ENCODE measurements at places on chromosomes 11 and 22.
A peak's percentile ranks its signal among the peaks of the same experiment; 100 is the strongest.

- DNase-seq, result no peak
Measured at GRCh38 chr11:130945896-130946295, 29.6 kb upstream of the SNX19 start.

DNA sequence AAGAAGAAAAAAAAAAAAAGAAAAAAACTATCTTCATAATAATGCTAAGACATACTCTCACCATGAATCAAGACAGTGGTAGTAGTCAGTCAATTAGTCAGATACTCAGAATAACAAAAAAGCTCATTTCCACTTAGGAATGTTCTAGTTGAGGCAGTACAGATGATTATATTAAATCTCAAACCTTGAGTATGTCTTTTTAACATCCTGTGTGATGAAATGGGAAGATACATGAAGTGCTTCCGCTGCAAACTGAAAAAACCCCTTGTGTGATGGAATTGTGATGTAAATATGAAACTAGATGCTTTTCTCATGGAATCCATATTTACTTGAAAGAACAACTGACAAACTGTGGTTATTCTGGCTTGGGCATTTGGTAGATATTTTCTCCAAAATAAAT lies 13.7 kb downstream of the AMOTL1 start:
- no peak for DNase-seq

GRCh38 chr11:65663639-65664200 lies 1.0 kb upstream of the RELA start:
- DNase-seq, result peak; percentile 58

DNA sequence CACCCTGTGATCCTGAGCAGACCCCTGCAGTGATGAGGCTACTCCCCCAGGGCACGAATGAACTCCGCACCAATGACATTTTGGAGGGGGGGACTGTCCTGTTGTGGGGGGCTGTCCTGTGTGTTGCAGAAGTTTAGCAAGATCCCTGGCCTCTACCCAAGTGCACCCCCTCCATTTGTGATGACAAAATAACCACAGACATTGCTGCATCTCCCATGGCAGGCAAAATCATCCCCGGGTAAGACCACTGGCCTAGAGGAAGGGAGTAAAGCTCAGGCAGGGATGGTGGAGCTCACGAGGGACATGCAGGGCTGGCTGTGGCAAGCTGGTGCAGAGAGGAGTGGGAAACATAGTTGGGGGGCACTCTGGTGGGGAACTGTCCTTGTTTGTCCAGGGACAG lies 40.6 kb downstream of the NECTIN1 start:
- DNase-seq, result no peak

- DNase-seq, result no peak
Measured at GRCh38 chr11:38456371-38456770, 1858.3 kb upstream of the RAG2 start.

DNA sequence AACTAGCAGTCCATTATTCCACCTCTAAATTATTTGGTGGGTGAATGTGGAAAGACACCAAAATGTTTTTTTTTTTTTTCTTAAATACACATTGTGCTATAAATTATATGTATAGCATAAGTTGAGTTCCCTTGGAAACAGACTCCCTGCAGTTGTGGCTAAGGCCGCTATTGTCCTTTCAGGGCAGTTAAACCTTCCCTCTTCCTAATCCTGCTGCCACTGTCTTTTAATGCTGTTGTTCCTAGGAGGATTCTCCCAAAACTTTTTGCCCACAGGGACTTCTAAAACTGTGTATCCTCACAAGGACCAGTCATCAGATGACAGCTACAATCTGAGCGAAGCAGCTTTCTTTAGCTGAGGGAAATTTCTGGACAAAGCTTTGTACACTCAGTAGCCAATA lies 478.9 kb upstream of the CHORDC1 start:
- DNase-seq, result no peak

DNA sequence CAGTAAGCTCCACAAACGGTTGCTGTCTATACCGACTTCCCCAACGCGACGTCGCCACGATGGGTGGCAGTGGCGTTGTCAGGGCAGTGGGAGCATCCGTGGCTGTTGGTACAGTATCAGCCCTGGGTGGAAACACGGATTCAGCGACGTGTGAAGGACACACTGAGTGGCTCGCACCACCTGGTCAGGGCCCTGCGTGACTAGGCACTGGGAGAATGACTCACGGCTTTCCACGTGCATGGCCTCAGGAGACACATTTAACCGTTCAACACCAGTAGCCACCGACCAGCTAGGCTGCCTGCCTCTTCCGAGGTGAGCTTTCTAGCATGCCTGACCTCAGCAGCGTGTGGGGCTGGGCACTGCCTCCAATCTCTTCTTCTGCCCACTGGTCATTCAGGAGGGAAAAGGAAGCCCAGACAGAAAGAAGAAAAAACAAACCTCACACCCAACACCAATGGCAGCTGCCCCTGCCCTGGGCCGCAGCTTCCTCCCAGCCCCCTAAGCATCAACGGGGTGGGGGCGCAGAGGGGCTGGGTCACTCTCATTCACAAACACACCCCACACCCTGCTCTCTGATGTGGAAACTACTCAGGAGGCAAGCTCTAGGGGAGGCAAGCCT lies 59.0 kb downstream of the MYH9 start:
- DNase-seq, result peak; percentile 95

GRCh38 chr11:112226062-112226830 lies at the start of gene PTS:
TSS of gene PTS (plus strand) at chr11:112226428. CDS start at chr11:112226444, 16 bp downstream.
- DNase-seq, result peak; percentile 91

DNA sequence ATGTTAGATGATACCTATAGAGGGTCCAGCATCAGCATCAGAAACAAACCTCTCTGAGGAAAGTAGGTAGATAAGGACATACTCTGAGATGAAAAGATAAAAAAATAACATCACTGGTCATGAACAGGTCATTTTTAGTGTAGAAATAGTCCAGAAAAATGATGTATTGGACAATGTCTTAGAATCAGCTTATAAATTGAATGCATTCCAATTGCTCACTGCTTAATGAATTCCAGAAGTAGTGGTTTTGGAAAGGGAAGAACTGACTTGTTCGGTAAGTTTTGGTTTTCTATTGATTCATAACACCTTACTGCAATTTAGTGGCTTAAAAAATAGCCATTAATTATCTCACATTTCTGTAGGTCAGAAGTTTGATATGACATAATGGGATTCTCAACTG lies 929.5 kb upstream of the CCDC90B start:
- no peak for DNase-seq

- peak; percentile 33 for DNase-seq
Measured at GRCh38 chr11:31240340-31240904, 129.1 kb downstream of the DCDC1 start.

DNA sequence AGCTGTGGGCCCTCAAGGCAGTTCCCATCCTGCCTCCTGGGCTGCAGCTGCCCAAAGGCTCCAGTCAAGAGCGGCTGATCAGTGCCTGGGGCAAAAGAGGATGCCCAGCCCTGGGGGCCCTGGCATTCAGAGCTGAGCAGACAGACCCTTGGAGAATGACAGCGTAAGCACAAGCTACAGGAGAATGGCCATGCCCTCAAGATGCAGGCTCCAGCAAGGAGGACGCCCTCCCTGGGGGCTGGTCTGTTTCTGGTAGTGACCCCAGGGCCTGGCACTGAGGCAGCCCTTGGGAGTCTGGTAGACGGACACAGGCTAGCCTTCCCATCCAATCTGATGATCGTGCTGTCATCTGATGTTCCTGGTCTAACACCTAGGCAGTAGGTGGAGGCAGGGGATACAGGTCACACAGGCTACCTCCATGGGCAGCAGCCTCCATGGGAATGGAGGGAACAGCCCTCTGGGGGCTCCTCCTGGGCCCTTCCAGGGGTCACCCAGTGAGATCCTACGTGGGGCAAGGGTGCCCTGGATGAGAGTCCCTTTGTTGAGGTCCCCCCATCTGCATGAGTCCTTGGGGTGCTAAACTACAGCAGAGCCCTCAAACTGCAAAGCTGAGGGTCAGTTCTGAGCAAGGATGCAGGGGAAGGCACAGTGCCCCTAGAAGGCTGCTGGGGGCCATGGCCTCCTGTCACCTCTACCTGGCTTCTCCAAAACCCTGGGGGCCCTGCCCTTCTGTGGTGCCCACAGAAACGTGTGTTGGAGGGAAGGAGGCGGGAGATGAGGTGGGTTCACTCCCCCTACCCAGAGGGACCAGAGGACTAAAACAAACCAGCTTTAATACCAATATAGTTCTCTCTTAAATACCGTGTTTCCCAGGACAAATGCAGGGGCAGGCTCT lies 10.2 kb upstream of the SF1 start:
- DNase-seq, result peak; percentile 52

All from kidney (tissue), 22 donors.